ENCODE measurements at places on chromosomes 2 and 18.

GRCh38 chr2:161710131-161710915 is 86.1 kb downstream of the SLC4A10 start:
- DNase-seq = no peak

DNA sequence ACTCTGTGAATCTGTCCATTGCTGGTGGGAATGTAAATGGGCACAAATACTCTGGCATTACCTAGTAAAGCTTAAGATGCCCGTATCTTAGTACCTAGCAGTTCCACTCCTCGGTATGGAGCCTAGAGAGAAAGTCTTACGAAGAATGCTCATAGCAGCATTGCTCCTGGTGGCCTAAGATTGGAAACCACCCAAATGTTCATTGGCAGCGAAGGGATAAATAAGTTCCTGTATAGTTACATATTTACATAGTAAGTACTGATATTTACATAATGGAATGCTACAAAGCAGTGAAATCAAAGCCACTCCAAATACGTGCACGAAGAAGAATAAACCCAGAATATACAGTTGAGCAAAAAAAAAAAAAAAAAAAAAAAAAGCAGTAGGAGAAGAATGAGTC is 46.7 kb upstream of the PDIA6 start:
- no peak for DNase-seq

DNA sequence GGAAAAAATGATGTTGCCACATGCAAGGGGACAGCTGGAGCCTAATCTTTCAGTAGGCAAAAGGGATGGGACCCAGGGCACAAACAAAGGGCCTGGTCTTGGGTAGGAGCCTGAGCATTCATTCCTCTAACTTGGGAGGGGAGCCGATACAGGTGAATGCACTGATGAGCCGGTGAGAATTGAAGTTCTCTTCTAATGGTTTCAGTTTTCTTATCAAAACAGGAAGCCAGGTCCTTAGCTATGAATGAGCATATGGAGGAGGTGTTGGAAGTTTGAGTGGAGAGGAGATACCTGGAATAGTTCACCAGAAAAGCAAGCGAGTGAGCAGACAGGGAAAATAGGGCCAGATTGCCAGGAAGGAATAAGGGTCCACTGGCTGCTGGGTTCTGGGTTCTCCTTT is 10.1 kb downstream of the DPP4 start:
- no peak for DNase-seq

- peak; percentile 76 for DNase-seq
Measured at GRCh38 chr2:218218268-218219185, 1.5 kb downstream of the ARPC2 start.

DNA sequence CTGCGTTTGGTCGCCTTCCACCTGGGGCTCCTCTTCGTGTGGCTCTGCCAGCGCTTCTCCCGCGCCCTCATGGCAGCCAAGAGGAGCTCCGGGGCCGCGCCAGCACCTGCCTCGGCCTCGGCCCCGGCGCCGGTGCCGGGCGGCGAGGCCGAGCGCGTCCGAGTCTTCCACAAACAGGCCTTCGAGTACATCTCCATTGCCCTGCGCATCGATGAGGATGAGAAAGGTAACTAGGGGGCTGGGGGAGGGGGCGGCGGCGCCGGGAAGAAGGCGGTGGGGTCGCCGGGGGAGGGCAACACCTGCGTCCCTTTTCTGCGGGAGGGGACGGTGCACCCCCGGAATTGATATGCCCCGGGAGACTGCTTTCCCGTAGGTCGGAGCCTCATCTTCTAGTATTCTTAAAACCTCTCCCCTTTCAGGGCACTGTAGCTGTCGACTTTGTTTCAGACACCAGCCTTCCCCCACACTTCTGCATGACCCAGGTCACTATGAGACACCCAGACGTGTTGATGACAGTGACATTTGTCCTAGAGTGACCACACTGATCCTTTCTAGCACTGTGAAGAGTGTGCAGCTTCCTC is 755 bp downstream of the SPAST start:
- DNase-seq = no peak

- DNase-seq = no peak
Measured at GRCh38 chr2:1979569-1979968, 235.3 kb upstream of the PXDN start.

DNA sequence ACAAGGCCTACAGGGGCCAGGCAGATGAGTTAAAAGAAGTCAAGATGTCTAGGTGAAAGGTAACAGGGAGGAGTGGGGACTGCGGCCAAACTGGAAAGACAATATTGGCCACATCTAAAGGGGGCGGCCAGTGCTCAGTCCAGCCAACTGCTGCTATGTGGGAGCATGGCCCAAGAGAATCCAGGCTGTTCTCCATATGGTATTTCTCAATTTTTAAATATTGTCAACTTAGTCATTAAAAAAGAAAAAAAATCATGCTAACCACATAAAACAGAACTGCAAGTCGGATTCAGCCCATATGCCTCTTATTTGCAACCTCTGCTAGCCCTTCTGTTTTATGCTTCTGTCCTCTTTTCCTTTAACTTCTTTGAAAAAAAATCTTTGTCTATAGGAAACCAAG is 14.8 kb downstream of the TRABD2A start:
- DNase-seq = no peak

GRCh38 chr2:176240301-176240700 is 28.9 kb upstream of the MTX2 start:
- no peak for DNase-seq

DNA sequence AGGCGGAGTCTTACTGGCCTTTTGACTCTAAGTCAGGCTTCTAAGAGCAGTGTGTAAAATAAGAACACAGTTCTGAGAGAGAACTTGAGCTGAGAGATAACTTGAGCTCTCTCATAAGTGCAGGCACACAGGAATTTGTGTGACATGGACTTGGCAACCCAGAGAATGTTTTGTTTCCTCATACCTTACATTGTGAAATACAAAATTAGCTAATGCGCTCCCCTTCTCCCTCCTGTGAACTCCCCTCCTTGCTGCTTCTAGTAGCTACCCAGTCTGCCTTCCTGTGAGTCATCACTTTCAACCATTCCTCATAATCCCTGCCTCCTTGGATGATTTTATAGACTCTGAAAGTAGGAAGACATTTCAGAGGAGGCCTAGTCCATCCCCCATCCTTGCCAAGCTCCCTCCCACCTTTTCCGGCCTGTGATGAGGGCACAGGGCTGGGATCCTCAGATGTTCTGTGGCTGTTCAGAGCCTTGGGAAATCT is 22.6 kb downstream of the FER1L5 start:
- DNase-seq = peak; percentile 93

GRCh38 chr2:181036848-181037603 is 56.6 kb downstream of the UBE2E3 start:
- DNase-seq = peak; percentile 36

DNA sequence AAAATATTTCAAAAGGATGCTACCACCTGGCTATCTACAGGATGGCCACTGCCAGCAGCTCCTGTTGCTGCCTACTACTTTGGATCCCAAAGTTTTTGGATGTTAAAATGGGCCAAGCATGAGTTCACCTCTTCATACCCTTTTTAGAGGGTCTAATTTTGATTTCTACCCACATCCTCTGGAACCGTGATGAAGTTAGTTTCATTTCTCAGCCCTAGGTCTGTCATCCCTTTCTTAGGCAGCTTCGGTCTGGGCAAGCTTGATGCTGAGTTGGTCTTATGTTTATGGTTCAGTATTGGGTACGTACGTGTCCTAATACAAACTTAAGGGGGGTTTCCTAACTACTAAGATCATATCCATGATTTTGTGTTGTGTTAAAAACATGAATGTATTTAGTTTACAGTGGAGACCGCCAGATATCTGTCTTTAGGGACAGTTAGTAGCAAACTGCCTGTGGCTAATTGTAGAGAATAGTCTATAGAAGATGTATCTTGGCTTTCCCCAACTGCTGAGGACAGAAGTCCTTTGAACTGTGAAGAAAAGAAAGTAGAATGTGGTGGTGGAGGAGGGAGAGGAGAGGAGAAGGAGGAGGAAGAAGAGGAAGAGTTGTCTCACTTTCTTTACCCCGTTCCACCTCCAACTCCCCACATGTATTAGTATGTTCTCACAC is 184.9 kb downstream of the UBE2E3 start:
- no peak for DNase-seq

GRCh38 chr2:14759082-14759481 is 126.6 kb downstream of the LRATD1 start:
- DNase-seq = no peak

DNA sequence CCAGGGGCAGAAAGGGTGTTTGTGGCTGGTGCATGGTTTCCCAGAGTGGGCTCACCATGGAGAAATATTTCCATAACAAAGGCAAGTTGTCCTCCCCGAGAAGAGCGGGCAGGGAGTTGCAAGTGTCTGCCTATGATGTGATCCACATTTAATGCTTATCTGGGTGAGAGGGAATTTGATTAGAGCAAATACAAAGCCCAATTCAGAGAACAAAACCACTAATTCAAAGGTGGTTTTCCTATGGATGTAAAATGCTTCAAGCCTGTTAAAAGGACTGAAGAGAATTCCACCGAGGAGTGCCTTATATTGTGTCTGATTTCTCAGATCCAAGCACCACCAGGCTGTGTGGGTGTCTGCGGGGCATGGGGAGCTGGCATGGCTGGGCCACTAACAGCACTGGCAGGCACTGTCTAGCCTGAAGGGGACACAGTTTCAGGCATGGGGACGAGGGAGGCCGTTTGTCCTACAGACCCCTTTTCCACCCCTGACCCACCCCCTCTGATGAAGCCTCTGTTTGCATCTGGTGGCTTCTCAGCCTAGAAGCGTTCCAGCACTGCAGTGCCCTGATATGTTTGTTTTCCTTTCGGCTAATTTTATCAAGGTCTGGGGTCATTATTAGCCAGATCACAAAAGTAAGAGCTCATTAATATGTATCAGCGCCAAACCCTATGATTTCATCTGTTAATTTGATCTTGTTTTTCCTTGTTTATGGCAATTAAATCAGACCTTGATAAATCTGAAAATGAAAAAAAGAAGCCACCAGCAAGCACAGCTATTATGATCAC is 357.3 kb downstream of the HRH4 start:
- no peak for DNase-seq

GRCh38 chr2:169746240-169746639 is 12.6 kb downstream of the KLHL23 start:
- DNase-seq = no peak

- no peak for DNase-seq
Measured at GRCh38 chr2:159584796-159585195, 31.6 kb downstream of the BAZ2B start.

Measured in epithelial cell of prostate (primary cell).